ENCODE measurements at places on chromosomes 7 and 10.

DNA sequence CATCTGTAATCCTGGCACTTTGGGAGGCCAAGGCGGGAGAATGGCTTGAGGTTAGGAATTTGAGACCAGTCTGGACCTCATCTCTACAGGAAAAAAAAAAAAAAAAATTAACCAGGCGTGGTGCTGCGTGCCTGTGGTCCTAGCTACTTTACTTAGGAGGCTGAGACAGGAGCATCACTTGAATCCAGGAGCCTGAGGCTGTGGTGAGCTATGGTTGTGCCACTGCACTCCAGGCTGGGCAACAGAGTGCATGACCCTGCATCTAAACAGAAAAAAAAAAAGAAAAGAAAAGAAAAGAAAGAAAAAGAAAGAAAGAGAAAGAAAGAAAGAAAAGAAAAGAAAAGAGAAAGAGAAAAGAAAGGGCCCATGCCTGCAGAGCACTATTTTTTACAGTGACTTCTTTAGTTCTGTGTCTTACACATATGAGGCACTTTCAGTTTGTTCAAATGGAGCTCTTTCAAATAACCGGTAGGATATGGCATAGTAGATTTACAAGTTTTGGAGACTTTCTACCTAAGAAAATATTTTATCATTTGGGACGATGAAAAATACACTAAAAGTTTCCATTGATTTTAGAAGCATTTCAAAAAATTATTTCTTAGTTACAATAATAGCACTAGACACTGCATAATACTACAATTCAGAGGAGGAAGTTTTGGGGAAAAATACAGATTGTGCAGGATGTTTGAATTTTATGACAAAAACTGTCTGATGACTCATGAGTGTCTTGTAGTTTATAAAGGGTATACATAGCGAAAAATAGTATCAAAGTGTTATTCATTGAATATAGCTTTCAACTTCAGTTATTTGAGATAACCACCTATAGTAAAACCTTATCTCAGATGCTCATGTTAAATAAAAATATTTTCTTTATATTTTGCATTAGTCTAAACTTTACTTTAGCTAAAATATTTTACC, 75.9 kb downstream of the MDFIC start:
- DNase-seq, result no peak

DNA sequence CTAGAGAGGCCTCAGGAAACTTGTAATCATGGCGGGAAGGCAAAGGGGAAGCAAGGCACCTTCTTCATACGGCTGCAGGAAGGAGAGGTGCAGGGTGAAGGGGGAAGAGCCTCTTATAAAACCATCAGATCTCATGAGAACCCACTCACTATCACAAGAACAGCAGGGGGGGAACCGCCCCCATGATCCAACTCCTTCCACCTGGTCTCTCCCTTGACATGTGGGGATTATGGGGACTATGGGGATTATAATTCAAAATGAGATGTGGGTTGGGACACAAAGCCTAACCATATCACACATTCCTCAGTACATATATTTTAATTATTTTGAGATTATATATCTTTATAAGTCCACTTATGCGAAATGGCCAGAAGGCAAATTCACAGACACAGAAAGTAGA, 8.9 kb downstream of the HK1 start:
- no peak for DNase-seq

DNA sequence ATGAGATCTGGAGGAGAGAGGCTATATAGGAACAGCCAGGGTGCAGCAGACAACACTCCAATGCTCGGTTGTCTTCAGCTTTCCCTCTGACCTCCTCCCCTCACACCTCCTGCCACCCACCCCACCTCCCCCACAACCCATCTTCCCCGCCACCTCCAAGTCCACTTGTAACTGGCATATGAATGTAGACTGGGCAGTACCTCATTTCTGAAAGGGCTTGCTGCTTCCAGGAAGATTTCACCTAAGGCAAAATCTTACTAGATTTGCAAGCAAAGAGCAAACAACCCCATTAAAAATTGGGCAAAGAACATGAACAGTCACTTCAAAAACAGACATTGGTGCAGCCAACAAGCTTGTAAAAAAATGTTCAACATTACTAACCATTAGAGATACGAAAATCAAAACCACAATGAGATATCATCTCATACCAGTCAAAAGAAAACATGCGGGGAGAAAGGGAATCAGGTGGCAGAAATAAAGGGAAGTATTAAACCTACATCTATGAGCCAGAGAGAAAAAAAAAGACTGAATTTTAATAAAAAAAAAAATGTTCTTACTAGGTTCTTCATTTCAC, 164.6 kb upstream of the C1GALT1 start:
- no peak for DNase-seq

DNA sequence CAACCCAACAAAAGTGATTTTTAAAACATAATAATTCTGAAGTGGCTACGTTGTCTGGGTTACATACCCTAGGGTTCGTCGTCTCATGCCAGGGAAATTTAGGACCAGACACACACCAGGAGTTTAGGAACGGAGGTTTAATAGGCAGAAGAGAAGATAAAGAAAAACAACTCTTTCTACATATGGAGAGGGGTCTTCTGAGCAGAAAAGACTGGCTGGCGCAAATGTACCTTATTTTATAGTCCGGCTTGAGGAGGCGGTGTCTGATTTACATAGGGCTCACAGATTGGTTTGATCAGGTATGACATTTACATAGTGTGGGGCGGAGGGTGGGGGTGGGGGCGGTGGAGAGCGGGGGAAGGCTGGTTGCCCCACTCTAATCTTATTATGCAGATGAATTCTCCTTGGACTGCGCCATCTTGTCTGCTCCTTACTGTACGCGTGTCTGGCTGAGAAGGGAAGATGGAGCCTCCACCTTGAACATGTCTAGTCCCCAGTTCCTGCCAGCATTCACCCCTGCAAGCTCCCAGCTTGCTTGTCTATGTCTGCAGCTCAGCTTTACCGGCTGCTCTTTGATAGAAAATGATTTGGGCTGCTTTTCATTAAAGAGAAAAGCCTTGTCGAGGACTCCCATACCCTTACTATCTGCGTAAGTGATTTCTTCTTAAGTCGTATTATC, 98.7 kb downstream of the RALA start:
- DNase-seq, result no peak

DNA sequence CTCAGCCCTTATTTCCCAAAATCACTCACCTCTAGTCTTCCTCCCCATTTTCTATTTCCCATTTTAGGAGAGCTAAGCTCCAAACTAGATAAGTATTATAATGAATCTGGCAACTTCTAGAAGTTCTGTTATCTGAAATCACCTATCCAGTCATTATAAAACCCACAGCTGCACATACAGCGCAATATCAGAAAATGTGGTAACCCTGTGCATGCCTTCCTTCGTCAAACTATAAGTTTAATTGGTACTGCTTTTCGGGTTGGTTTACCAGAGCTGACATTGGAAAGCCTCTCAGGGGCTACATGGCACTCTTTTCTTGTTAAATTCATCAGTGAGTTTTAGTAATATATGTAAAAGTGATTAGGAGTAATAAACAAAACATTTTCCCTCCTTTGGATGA, 1.6 kb downstream of the LAMB4 start:
- no peak for DNase-seq

GRCh38 chr7:32074787-32075585, 4.8 kb upstream of the PDE1C start:
- DNase-seq, result no peak

GRCh38 chr10:30172091-30172490, 112.7 kb upstream of the JCAD start:
- DNase-seq, result no peak

GRCh38 chr10:94156453-94156852, 162.7 kb downstream of the PLCE1 start:
- no peak for DNase-seq

DNA sequence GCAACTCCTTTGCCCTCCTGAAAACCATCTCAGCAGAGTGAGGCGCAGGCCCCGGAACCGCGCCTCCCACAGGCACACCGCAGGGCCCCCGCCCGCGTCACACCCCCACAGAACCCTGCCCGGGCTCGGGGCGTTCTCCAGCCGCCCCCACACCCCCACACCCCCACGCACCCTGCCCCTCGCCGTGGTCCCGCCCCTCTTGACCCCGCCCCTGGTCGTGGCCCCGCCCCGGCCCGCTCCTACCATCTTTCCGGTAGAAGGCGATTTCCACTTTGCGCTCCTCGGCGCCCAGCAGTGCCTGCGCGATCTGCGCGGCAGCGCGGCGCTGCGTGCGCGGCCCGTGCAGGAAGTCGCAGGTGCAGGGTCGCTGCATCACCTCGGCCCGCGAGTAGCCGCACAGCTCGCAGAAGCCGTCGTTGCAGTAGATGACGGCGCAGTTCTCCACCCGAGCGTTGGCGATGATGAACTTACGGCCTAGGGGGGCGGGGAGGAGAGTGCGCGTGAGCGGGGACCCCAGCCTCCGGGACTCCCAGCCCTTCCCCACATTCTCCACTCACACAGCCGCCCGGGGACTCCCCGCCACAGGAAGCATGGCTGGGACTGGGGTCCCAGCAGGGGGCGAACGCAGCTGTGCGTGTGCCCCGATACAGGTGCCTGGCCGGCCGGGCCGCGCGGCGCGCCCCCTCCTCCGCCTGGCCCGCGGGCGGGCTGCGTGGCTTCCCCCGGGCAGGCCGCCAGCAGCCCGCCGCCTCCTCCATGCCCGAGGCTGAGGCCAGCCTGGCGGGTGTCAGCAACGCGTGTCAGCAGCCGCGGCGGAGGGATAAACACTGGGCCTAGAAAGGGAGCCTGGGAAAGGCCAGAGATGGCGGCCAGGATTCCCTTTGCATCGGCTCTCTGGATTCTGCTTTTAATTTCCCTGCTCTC, 3.4 kb downstream of the KCNH2 start:
- no peak for DNase-seq

- DNase-seq, result no peak
Measured at GRCh38 chr7:75756991-75757676, 14.9 kb downstream of the CCL26 start.

DNA sequence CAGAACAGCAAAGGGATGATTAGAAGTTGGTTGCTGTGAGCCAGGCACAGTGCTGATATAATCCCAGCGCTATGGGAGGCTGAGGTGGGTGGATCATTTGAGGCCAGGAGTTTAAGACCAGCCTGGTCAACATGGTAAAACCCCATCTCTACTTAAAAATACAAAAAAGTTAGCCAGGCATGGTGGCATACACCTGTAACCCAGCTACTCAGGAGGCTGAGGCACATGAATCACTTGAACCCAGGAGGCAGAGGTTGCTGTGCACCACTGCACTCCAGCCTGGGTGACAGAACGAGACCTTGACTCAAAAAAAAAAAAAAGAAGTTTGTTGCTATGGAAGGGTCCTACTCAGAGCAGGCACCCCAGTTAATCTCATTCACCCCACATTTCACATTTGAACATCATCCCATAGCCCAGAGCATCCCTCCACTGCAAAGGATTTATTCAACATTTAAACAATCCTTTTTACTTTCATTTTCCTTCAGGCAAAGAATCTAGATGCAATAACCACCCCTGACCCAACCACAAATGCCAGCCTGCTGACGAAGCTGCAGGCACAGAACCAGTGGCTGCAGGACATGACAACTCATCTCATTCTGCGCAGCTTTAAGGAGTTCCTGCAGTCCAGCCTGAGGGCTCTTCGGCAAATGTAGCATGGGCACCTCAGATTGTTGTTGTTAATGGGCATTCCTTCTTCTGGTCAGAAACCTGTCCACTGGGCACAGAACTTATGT, 4.1 kb downstream of the IL6 start:
- DNase-seq, result no peak

GRCh38 chr10:132770061-132771021, 15.6 kb downstream of the NKX6-2 start:
- no peak for DNase-seq

GRCh38 chr7:37817996-37818720, 30.2 kb upstream of the NME8 start:
- no peak for DNase-seq

GRCh38 chr10:119502618-119503155, 39.8 kb downstream of the RGS10 start:
- no peak for DNase-seq

DNA sequence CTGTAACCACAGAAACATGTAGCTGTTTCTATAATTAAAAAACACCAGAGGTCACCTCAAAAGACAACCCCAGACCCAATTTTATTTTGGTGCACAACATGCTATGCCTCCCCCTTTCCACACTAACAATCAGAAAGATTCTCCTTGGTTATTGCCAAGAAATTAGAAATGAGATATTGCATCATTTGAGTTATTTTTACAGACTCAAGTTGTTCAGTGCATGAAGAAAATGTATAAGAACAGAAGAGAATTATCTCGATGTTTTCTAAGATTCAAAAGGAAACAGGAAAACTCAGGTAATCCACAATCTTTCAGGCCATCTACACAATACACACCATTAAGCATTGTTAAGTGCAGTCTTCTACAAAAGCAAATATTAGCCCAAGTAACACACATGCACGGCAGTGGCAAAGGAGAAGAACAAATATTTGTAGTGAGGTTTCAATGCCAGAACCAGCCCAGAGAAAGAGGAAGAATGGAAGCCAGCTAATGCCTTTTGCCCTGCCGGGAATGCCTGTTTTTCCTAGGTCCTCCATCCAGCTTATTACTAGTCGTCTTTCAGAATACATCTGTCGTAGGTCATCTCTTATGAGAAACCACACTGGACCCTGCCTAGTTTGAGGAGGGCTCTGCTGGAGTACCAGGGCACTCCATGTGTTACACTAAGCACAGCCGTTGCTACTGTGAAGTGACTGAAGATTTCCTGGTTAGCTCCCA, 67.6 kb upstream of the C1GALT1 start:
- no peak for DNase-seq

DNA sequence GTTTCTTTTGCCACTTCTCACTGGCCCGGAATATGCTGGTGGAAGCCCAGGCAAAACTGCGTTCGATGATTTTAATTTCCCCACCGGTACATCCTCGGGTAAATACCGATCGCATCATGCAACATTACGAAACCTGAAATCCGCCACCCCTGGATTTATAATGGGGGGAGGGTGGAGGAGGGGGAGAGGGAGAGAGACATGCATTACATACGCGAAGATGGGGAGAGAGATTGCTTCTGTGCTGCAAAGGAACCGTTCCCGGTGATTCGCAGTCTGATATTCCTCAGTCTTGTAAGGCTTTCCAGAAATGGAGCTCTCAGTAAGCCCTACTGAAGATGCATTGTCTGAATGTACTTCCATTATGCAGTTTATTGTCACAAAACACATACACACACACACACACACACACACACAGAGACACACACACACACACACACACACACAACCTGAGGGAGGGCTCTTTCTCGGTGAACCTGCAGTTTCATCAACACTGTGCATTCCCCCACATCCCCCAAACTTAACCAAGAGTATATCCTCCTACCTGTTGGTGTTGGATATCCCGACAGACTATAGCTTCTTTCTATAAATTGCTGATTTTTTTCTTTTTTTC, 741 bp downstream of the GPR85 start:
- no peak for DNase-seq

- no peak for DNase-seq
Measured at GRCh38 chr10:3811291-3811870, 26.4 kb upstream of the KLF6 start.
